CD4-positive, alpha-beta memory T cell (primary cell): ENCODE measurements at places on chromosomes 5 and 9. TPM values are rescaled to one million over a fixed set of nuclear protein-coding genes. Genes with fewer than 3 reads are reported as not detected.

Gene PRLR
- not detected for polyA plus RNA-seq

Gene PSIP1
- 144 TPM for polyA plus RNA-seq

Gene PCDHB14
- not detected for polyA plus RNA-seq

Gene CDH9
- polyA plus RNA-seq: not detected

Gene KIF4B
- polyA plus RNA-seq: not detected

Gene WNK2
- not detected for polyA plus RNA-seq

Gene FOXD4L5
- not detected for polyA plus RNA-seq

Gene WHRN
- polyA plus RNA-seq: 1.5 TPM

Gene PRUNE2
- 0.42 TPM for polyA plus RNA-seq

Gene GABRG2
- not detected for polyA plus RNA-seq

Gene FAM153A
- polyA plus RNA-seq: 3.2 TPM
